ENCODE measurements at places on chromosomes 2 and 18.

DNA sequence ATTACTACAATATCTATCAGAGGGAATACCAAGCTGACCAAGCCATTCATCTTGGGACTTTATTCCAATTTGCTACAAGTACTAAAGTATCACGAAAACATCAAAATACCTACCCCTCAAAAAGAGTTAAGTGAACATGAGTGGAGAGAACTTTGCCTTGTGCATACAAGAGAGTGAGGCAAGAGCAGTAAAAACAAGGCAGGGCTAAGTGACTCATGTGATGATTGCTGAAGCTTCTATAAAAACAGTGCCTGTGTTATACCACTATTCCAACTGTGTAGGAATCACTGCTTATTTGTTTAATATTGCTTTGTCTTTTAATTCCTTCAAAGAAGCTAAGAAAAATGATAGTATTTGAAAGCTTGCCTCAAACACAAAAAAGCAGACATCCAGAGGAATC is 61.2 kb downstream of the FARSB start:
- DNase-seq: no peak

- DNase-seq: no peak
These were observed 38.7 kb upstream of the ATL2 start for GRCh38 chr2:38415728-38416291.

DNA sequence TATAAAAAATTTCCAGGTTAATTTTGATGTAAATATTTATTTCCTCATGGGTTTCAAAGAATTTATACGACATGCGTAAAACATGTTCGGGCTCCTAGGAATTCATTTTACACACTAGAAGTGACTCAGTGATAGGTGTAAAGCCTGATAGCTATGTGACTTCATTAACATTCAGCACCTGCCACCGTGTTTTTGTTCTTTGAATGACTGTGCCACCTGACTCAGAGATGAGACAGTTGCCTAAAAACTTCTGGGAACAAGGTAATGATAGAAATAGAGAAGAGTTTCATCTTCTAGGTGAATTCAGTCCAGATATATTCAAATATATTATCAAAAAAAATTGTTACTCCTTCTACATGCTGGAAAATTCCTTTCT is 10.0 kb downstream of the IL1R2 start:
- DNase-seq: no peak

GRCh38 chr2:20400306-20400705 is 46.6 kb upstream of the RHOB start:
- no peak for DNase-seq
